ENCODE measurements at places on chromosomes 1 and 21. TPM values are rescaled to one million over a fixed set of nuclear protein-coding genes. Genes with fewer than 3 reads are reported as not detected.

- DNase-seq: no peak
Observed at GRCh38 chr1:204650911-204651570, 34.5 kb downstream of the LRRN2 start.

Gene RGS4
- total RNA-seq: 16.6 TPM

DNA sequence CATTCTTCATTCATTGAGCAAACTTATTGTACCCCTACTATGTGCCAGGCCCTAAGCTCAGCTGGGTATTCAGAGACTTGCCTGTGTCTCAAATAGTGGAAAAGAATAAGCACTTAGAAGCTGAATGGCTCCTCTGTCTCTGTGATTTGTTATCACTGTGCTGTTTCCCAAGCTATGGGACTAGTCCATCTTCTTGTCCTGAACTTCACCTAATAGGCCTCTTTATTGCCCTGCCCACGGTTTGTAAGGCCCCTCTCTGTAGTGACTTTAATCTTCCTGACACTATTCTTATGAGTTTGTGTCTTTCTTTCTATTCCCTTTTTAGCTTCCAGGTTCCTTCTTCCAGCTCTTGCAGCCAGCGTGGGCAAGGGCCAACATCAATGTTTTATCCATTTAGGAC is 85.4 kb upstream of the LPGAT1 start:
- DNase-seq: no peak

DNA sequence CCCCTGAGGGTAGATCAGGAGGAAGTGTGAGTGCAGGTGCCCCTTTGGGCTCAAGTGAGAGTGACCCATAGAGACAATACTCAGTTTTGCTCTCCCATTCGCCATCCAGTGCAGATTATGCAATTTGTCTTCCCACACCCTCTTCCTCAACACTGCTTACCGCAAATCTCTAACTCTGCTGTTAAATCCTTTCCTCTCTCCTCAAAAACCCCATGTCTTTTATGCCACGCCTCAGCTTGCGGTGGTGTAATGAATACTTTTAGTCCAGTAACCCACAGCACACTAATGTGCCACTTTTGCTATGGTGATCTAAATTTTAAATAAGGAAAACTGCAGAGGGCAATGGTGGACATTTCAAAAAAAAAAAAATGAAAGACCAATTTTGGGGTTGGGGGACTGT is 57.7 kb downstream of the PRRX1 start:
- DNase-seq: no peak

GRCh38 chr1:25243907-25244306 is 3.3 kb downstream of the RSRP1 start:
- DNase-seq: no peak

- DNase-seq: no peak
Observed at GRCh38 chr1:160740133-160740688, 1.2 kb downstream of the SLAMF7 start.

Gene NCF2
- 31.3 TPM for total RNA-seq

DNA sequence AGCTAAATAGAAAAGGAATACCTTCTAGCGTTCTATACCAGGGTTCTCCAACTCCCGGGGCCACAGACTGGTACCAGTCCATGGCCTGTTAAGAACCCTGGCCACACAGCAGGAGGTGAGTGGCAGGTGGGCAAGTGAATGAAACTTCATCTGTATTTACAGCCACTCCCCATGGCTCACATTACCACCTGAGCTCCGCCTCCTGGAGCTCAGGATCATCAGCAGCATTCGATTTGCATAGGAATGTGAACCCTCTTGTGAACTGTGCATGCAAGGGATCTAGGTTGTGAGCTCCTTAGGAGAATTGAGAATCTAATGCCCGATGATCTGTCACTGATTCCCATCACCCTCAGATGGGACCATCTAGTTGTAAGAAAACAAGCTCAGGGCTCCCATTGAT is 107.3 kb downstream of the KAZN start:
- DNase-seq: no peak

Gene ANKRD65
- 0.18 TPM for total RNA-seq

Gene TSPAN2
- 1.3 TPM for total RNA-seq

GRCh38 chr1:86260476-86260875 is 103.9 kb upstream of the COL24A1 start:
- DNase-seq: no peak

Gene EPS15
- 26.3 TPM for total RNA-seq

Gene YRDC
- total RNA-seq: 41.8 TPM

- no peak for DNase-seq
Observed at GRCh38 chr1:234724516-234725176, 114.7 kb upstream of the IRF2BP2 start.

- peak; percentile 84 for DNase-seq
Observed at GRCh38 chr1:157992031-157992832, 1.2 kb upstream of the KIRREL1 start.

DNA sequence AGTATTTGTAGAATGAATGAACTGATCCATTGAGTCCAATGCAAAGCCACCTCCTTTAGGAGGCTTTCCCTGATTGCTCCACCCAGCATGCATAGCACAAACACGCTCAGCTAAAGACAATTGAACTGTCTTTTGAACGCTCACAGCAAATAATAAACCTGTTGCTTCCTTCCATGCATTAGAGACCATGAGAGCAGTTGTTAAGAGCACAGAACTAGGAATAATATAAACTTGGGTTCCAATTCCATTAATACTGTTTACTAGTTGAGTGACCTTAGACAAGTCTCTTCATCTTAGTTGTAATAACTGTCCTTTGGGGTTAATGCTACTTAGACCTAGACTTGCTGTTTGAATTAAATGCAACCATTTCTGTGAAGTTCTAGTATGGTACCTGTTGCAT is 5.9 kb upstream of the MEF2D start:
- no peak for DNase-seq

- no peak for DNase-seq
Observed at GRCh38 chr1:243471026-243471685, 215.3 kb downstream of the SDCCAG8 start.

Gene AMY1C
- not detected for total RNA-seq

Gene OR2T12
- not detected for total RNA-seq

Data from PC-3 (cell line).